Heart right ventricle (tissue), 16 donors: ENCODE measurements at places on chromosomes 1 and 21. TPM values are rescaled to one million over a fixed set of nuclear protein-coding genes. Genes with fewer than 3 reads are reported as not detected.

DNA sequence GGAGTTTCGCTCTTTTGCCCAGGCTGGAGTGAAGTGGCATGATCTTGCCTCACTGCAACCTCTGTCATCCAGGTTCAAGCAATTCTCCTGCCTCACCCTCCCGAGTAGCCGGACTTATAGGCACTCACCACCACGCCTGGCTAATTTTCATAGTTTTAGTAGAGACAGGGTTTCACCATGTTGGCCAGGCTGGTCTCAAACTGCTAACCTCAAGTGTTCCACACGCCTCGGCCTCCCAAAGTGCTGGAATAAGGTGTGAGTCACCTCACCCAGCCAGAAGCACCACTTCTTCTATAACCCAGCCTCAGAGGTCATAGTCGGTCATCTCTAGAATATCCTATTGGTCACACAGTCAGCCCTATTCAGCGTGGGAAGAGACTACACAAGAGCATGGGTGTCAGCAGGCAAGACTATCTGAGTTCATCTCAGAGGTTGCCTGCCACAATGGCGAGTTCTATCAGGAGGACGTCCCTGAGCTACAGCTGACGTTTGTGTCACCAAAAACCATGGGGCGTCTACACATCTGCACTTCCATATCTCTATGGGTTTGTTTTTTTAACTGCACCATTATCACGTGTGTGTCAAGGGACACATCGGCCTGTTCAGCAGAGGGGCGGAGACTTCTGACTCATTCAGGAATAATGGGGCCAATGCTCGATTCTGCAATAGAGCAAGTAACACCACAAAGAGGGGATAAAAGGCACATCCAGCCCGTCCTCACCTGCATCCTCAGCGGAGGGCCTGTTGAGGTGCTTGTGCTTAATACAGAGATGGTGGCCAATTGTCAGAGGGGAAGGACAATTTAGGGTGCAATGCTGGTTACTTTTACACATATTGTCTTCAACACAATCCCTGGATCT lies 256.3 kb upstream of the IRF2BP2 start:
- no peaks in the 10 kb centered on the region for H3K36me3 ChIP-seq
- no peaks in the 10 kb centered on the region for H3K27me3 ChIP-seq
- peak overlapping the region; percentile 12 for H3K27ac ChIP-seq
- H3K4me3 ChIP-seq = no peak overlapping the region

- no peak overlapping the region for H3K4me3 ChIP-seq
- no peaks in the 10 kb centered on the region for H3K27me3 ChIP-seq
- peaks cover 6% of the 10 kb centered on the region for H3K4me1 ChIP-seq
Measured at GRCh38 chr21:44756423-44757185, 45.0 kb downstream of the UBE2G2 start.

GRCh38 chr21:26171258-26172100 lies 909 bp upstream of the APP start:
- no peaks in the 10 kb centered on the region for H3K27me3 ChIP-seq
- peaks cover 29% of the 10 kb centered on the region for H3K4me1 ChIP-seq
- no peak for DNase-seq
- peak overlapping the region; percentile 95 for H3K4me3 ChIP-seq
- H3K27ac ChIP-seq = peak overlapping the region; percentile 92
- no peaks in the 10 kb centered on the region for H3K36me3 ChIP-seq

- no peaks in the 10 kb centered on the region for H3K27me3 ChIP-seq
- no peak for DNase-seq
- H3K27ac ChIP-seq = no peak overlapping the region
- H3K36me3 ChIP-seq = no peaks in the 10 kb centered on the region
- H3K4me3 ChIP-seq = no peak overlapping the region
Measured at GRCh38 chr1:32635508-32636277, 14.7 kb downstream of the ZBTB8OS start.

- no peak overlapping the region for H3K27ac ChIP-seq
- no peaks in the 10 kb centered on the region for H3K36me3 ChIP-seq
- H3K27me3 ChIP-seq = peaks cover 46% of the 10 kb centered on the region
- DNase-seq = no peak
- H3K4me1 ChIP-seq = peaks cover 8% of the 10 kb centered on the region
Measured at GRCh38 chr1:4736254-4736653, 81.8 kb downstream of the AJAP1 start.

The PRXL2B gene
- total RNA-seq = 8.8 TPM

- no peak overlapping the region for H3K27ac ChIP-seq
- H3K36me3 ChIP-seq = no peaks in the 10 kb centered on the region
- H3K27me3 ChIP-seq = no peaks in the 10 kb centered on the region
- no peak for DNase-seq
- H3K4me3 ChIP-seq = no peak overlapping the region
Measured at GRCh38 chr1:184212649-184213314, 161.3 kb downstream of the TSEN15 start.

GRCh38 chr1:37177230-37177864 lies 143.0 kb upstream of the GRIK3 start:
- no peak for DNase-seq
- H3K4me3 ChIP-seq = no peak overlapping the region

GRCh38 chr1:153546796-153547559 lies 1.4 kb upstream of the S100A4 start:
- no peaks in the 10 kb centered on the region for H3K27me3 ChIP-seq
- H3K4me1 ChIP-seq = peaks cover 85% of the 10 kb centered on the region
- no peak overlapping the region for H3K4me3 ChIP-seq
- DNase-seq = no peak
- no peaks in the 10 kb centered on the region for H3K36me3 ChIP-seq

GRCh38 chr1:1021010-1021919 lies 1.3 kb downstream of the AGRN start:
- no peaks in the 10 kb centered on the region for H3K36me3 ChIP-seq
- peak overlapping the region; percentile 97 for H3K27ac ChIP-seq
- peak overlapping the region; percentile 71 for H3K4me3 ChIP-seq
- H3K4me1 ChIP-seq = peaks cover 25% of the 10 kb centered on the region

DNA sequence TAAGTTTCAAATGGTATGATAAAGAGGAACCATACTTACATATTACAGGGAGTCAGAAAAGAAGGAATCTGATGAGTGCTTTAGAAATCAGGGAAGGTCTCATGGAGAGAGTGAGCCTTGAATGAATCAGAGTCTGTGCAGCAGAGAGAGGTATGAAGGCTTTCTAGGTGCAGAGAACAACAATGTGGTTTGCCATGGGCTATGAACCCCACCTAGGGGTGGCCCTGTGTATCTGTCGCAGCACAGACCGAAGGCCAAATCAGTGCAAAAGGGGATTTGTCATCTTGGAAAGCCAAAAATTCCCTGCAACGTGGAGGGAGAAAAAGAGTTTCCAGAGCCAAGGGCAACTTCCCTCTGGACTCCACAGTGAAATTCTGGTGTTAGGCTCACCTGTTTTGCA lies 3.5 kb downstream of the PAPPA2 start:
- no peaks in the 10 kb centered on the region for H3K36me3 ChIP-seq
- H3K4me1 ChIP-seq = no peaks in the 10 kb centered on the region
- H3K4me3 ChIP-seq = no peak overlapping the region

- no peaks in the 10 kb centered on the region for H3K4me1 ChIP-seq
- H3K27ac ChIP-seq = no peak overlapping the region
- no peaks in the 10 kb centered on the region for H3K27me3 ChIP-seq
- DNase-seq = no peak
- no peak overlapping the region for H3K4me3 ChIP-seq
Measured at GRCh38 chr1:87084244-87084836, 169.9 kb downstream of the HS2ST1 start.

GRCh38 chr1:159201642-159202041 lies 3.0 kb upstream of the ACKR1 start:
- H3K36me3 ChIP-seq = no peaks in the 10 kb centered on the region
- no peak overlapping the region for H3K4me3 ChIP-seq
- DNase-seq = no peak
- H3K27ac ChIP-seq = no peak overlapping the region
- peaks cover 30% of the 10 kb centered on the region for H3K27me3 ChIP-seq
